ENCODE measurements at places on chromosomes 16 and 17.

GRCh38 chr17:81540676-81541027 is 11.5 kb downstream of the FAAP100 start:
- DNase-seq: no peak

DNA sequence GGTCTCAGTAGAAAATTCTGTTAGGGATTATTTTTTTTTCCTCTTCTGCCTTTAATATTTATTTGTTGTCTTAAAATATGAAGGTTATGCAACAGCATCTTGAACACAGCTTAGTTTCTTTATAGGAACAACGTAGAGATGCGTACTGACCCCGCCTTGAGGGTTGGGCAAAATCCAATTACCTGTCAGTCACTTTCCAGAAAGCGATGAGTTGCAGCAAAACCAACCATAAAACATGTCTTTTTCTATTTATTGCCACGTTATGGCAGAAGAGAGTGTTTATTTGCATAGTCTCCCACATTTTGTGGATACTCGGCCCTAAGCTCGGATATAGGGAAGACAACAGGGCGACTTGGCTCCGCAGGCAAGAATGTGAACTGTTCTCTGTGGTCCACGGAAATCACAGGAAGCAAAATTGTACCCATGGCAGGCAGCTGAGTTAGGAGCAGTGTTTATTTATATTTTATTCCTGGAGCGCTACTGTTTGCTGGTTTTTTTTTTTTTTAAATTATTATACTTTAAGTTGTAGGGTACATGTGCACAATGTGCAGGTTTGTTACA is 44.3 kb upstream of the CACNG5 start:
- DNase-seq: no peak

DNA sequence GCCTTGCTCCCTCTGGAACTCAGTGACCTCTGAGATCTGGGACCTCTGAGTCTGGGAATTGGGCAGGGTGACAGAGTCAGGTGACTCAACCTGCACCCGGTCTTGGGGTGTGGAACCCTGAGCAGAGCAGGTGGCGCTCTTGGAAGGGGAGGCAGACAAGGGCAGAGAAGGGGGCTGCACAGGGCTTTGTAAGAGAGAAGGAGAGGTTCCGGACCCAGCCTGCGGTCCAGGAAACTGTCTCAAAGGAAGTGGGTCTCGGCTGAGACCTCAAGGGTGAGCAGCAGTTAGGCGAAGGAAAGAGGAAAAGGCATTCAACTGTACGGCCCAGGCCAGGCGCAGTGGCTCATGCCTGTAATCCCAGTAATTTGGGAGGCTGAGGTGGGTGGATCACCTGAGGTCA is 10.0 kb upstream of the RIPOR1 start:
- no peak for DNase-seq

DNA sequence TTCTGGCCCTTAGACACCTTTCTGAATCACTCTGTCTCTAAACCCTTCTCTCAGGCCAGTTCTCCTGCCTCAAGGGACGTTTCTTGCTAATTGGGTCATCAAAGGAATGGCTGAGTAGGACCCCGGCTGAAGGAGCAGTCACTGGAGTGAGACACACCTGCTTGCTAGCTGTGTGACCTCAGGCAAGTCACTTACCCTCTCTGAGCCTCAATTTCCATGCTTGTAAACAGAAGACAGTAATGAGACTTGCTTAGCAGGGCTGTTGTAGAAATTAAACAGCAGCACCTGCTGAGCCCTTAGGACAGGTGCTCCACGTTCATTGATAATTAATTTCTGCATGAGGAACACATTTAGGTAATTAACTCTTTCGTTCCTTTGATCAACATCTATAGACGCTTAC is 6.8 kb downstream of the CIBAR2 start:
- no peak for DNase-seq

GRCh38 chr16:11689031-11689840 is 21.0 kb downstream of the SNN start:
- DNase-seq: no peak

GRCh38 chr16:8229011-8229520 is 361.2 kb downstream of the TMEM114 start:
- DNase-seq: no peak

GRCh38 chr17:31299624-31300023 is 2.6 kb upstream of the OMG start:
- DNase-seq: no peak

DNA sequence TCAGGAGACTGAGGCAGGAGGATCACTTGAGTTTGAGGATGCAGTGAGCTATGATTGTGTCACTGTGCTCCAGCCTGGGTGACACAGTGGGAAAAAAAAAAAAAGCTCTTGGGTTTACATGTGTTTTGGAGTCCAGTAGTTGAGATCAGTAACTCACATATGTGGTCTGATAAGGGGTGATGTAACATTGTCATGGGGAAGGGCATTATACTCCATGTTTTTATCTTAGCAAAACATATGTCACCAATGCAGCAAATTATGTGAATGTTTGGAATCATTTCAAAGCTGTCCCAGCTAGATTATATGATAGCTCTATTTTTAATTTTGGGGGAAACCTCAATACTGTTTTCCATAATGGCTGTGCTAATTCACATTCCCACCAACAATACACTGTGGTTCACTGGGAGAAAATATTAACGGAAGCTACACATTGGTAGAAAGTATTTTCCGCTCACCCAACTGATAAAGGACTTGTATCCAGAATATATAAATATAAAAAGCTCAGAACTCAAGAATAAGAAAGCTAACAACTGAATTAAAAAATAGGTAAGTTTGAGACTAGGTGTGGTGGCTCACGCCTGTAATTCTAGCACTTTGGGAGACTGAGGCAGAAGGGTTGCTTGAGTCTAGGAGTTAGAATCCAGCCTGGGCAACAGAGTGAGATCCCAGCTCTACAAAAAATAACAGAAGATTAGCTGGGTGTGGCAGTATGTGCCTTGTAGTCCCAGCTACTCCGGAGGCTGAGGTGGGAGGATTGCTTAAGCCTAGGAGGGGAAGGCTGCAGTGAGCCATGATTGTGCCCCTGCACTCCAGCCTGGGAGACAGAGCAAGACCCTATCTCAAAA is 224.1 kb upstream of the TBX2 start:
- no peak for DNase-seq

DNA sequence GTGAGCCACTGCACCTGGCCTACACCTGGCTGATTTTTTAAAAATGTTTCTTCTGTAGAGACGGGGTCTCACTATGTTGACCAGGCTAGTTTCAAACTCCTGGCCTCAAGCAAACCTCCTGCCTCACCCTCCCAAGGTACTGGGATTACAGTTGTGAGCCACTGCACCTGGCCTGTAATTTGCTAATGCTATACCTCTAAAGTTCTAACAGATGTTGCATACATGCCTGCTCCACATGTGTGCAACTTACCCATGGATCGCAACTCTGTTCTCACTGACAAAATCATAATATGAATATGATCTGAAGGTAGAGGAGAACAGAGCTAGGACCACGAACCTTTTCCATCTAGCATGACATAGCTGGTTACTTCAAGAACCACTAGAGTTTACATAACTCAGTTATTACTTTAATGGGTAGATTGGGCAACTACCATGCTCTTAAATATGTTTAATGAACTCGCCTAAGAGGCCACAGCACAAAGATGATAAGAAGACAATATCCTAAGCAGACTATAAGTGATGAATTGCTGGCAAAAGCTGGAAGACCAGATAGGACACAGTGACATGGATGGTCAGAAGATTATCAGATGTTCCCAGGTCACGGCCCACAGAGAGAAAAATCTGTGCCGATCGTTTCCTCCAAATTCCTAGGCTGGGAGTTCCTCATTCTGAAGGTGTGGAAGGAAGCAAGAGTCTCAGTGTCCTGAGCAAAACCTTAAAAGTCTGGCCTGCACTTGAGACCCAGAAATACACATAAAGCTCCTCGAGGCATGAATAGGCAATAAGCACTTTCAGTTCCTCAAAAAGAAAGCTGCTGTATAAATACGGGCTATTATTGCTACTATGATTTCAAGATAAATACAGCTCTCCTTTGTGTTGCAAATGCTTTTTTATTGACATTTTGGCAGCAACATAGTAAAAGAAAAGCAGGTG is 53.6 kb upstream of the ICAM2 start:
- DNase-seq: no peak

- no peak for DNase-seq
These were observed at the start of gene KIFC3 for GRCh38 chr16:57802341-57803133. TSS of gene KIFC3 (minus strand) at chr16:57802491. CDS start at chr16:57798243, 4,248 bp downstream.

- no peak for DNase-seq
These were observed 7.4 kb downstream of the CDK5RAP3 start for GRCh38 chr17:47978324-47978723.

DNA sequence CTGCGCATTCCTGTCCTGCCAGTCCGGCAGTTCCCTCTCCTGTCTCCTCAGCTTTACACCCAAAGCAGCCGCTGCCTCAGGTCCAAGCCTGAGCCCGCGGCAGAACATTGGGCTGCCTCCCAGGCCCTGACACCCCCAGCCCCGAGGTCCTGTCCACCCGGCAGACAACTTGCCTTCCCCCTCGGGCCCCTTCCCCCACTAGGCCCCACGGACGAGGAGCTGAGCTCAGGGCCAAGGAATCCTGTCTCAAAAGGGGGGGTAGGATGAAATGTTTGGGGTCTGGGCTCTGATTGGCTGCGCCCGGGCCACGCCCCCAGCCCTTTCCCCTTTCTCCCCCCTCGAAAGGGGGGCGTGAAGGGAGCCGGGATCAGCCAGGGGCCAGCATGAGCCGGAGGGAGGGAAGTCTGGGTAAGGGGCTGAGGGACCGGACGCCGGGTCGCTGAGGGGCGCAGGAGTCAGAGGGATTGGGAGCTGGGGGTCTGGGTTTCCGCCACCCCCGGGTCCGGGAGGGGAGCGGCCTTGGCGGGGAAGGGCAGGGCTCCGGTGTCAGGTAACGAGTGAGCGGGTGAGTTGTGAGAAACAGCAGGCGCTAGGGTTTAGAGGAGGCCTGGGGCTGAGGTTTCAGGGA is at the start of gene CTF1:
CTF1 (plus strand) TSS at position 354 of the 628 bp plus-strand sequence; CDS start at position 384, 30 bp downstream.
- DNase-seq: peak; percentile 84

GRCh38 chr16:86520317-86521210 is 10.2 kb downstream of the FOXF1 start:
- DNase-seq: no peak

DNA sequence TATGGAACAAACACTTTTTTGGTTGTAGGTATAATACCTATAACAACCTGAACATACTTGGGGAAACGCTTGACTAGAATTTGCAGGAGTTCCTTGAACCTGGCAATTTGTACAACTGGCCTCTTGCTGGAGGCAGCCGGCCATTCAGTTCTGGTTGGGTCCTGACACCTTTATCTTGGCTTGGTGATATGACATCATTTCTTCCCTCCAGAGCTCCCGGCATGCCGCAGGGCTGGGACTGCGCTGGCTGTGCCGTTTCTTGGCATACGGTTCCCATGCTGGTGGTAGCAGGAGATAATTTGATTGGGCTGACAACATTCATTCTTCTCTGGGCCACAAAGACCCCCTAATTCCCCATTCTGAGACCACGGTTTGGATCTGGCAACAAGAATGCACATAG is 87.5 kb downstream of the ASIC2 start:
- no peak for DNase-seq

- DNase-seq: no peak
These were observed 542 bp downstream of the GUCY2D start for GRCh38 chr17:8002721-8003593.

DNA sequence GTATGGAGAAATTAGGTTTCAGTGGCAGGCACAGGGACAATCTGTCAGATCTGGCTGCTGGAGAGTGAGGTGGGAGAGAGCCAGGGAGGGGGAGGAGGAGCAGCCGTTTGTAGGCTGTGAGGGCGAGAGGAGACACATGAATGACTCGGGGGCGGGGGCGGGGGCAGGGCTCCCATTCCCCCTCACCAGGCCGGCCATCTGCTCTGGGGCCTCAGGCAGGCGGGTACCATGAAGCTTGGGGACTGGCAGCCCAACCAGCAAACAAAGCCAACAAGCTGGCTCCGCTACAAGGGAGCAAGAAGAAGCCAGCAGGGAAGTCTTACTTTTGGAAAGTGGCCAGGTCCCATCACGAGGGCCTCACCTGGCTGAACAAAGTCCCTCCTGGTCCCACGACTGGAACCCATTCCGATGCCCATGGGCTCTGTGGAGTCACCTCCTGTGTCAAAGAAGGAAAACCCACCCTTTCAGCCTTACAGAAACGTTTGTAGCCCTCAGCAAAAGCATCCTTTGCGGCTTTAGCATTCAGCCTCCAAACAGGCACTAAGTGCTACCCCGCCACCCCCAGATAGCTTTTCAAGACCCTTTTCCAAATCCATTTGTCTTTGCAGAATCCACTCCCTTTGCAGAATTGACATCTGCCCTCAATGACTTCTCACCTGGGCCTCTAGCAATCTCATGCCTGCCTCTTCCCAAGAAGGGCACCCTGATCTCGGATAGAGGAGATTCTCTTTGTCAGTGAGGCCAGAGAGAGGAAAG is 9.2 kb upstream of the SSTR2 start:
- DNase-seq: no peak

GRCh38 chr16:57977418-57978069 is 6.6 kb upstream of the CNGB1 start:
- no peak for DNase-seq

DNA sequence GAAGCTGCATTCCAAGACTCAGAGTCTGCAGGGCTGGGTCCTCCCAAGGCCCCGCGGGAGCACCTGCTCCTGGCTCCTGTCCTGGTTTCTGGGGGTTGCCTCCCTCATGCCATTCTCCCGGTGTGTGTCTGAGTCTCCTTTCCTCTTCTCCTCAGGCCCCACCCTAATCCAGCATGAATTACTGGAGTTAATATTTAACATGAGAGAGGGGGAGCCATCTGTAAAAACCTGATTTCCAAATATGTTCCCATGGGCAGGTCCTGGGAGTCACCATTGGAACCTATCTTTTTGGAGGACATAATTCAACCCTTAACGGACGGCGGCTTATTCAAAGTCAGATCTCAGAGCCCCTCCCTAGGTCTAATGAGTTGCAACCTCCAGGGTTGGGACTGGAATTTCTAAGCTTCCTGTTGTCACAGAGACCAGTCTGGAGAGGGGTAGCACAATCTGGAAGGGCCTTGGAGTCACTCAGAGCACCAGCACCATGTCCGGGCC is 5.4 kb downstream of the C17orf99 start:
- DNase-seq: no peak

- no peak for DNase-seq
These were observed 59.7 kb downstream of the VMP1 start for GRCh38 chr17:59767176-59767575.

DNA sequence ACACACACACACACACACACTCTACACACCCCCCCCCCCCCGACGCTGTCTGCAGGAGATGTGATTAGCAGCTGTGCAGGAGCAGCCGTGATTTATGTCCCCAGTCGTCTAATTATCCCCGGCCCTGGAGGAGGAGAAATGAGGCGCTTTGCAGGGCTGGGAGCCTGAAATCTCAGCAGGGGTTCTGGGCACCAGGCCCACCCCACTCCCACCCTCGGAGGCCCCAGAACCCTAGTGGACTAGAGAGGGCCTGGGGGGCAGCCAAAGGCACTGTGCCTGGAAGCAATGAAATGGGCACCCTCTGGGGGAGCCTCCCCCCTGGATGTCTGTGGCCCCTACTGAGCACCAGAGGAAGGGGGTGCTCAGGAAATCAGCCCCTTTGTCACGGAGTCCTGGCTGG is 134.2 kb upstream of the CIBAR2 start:
- DNase-seq: no peak
